ENCODE measurements at places on chromosomes 1 and 21.

- peak; percentile 39 for DNase-seq
Observed at GRCh38 chr1:21924503-21925005, 12.6 kb downstream of the HSPG2 start.

- DNase-seq, result no peak
Observed at GRCh38 chr1:26603856-26604255, 74.3 kb downstream of the RPS6KA1 start.

DNA sequence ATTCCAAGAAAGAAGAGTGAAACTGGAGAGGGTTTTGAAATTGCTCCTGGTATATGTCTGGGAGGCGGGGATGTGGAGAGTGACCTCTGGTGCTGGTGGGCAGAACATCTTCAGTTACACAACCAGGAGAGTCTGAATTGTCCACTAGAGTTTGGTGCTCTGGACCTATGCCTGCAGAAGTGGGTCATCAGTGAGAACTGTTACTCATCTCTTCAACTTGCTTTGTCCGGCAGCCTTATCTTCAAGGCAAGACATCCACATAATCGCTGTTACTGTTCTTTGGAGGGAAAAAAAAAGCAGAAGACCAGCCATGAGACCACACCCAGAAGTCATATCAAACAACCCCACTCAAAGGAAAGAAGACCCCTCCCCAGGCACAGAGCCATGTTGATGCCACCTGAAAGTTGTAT, 14.9 kb downstream of the SH2D1B start:
- no peak for DNase-seq

GRCh38 chr1:43893006-43893405, 40.6 kb upstream of the ARTN start:
- peak; percentile 90 for DNase-seq

DNA sequence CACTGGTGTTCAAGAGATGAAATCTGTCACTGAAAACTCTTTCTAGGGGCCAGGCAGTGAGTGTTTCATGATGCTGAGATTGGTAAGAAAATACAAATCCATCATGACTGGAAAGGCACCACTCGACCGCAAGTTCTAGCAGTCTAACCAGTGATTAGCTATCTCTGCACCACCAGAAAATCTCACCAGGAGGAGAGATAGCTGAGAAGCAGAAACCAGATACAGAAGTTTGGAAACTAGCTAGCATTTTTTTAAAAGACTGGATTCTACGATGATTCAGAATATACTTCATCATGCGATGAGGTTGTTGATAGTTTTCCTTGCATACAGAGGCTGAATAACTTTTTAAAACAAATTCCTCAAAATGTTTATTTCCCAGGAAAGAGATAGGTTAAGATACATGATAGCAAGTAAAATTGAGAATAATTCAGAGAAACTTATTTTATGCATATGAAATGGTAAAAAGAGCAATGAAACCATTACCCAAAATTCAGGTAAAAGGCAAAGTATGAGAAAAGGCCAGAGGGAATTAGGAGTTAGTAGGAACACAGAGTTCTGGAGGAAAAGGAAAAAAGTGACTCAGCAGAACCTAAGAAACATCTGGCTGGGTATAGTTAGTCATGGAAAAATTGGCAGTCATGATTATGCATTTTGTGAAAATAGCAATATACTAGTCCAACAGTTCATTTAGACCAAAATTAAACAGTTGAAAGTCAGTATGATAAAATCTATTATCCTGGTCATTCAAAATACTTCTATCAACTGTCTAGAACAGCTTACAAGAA, 3.3 kb upstream of the F3 start:
- peak; percentile 50 for DNase-seq
